MCF 10A (cell line): ENCODE measurements at places on chromosomes 4 and X. TPM values are rescaled to one million over a fixed set of nuclear protein-coding genes. Genes with fewer than 3 reads are reported as not detected.
A peak's percentile ranks its signal among the peaks of the same experiment; 100 is the strongest.

The HS3ST1 gene
- total RNA-seq = 0.21 and 0.25 TPM in 2 replicates

- no peak for DNase-seq
- H3K4me3 ChIP-seq = no peak overlapping the region
- no peaks in the 10 kb centered on the region for H3K36me3 ChIP-seq
- peaks cover 27% of the 10 kb centered on the region for H3K4me1 ChIP-seq
These were observed 31.8 kb upstream of the CWH43 start for GRCh38 chr4:48954314-48954713.

GRCh38 chr4:36320117-36320896 lies 38.9 kb downstream of the DTHD1 start:
- H3K4me3 ChIP-seq = no peak overlapping the region
- H3K36me3 ChIP-seq = peaks cover 5% of the 10 kb centered on the region
- no peak overlapping the region for H3K27ac ChIP-seq
- peaks cover 2% of the 10 kb centered on the region for H3K4me1 ChIP-seq
- no peak for DNase-seq
- no peaks in the 10 kb centered on the region for H3K27me3 ChIP-seq

GRCh38 chr4:110055158-110055768 lies 142.6 kb downstream of the EGF start:
- H3K4me3 ChIP-seq = no peak overlapping the region
- peaks cover 26% of the 10 kb centered on the region for H3K36me3 ChIP-seq
- DNase-seq = no peak
- no peaks in the 10 kb centered on the region for H3K27me3 ChIP-seq
- peaks cover 21% of the 10 kb centered on the region for H3K4me1 ChIP-seq

The SPANXN3 gene
- total RNA-seq = not detected in 2 replicates

The LDOC1 gene
- 21.8 and 26.9 TPM in 2 replicates for total RNA-seq

DNA sequence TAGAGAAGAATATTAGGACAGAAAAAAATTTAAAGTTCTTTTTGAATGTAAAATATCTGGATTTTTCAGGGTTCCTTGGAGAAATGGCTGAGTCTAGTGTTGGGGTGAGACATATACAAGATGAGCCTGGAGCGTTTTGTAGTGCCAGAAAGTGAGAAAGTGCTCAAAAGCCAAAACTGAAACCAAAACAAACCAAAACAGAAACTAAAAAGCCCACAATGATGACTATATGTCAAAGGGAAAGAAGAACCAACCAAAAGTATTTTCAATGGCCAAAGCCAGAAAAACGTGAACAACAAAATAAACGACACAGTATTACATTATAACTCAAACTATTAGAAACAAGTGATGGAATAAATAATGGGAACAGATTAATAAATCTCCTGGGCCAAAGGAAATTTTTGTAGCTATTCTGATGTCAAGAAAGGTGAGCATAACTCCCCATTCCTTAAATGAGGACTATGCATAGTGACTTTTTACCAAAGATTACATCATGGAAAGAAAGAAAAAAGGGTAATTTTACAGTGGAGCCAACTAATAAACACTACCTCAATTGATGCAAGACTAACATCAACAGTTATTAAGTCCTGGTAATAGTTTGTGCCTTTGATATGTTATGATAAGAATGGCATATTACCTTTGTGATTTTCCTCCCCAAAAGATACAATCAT lies 1137.6 kb downstream of the C4orf33 start:
- peak; percentile 28 for DNase-seq
- H3K36me3 ChIP-seq = no peaks in the 10 kb centered on the region
- peak overlapping the region; percentile 55 for H3K27ac ChIP-seq
- H3K4me3 ChIP-seq = no peak overlapping the region

DNA sequence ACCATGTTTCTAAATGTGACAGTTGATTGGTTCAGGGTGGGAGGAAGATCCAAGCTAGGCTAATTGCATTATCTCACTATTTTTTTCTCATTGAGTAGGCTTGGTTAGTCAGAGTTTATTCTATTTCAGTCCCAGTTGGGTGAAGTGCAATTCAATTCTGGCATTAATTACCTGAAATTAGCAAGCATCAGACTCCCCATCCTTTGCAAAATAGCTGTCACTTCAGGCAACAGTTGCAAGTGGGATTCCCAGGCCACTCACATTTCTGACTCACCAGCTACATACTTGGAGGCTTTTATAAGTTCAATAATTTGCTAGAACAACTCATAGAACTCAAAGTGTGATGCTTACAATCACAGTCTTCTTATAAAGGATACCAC lies 155.8 kb upstream of the HAND2 start:
- no peaks in the 10 kb centered on the region for H3K36me3 ChIP-seq
- no peaks in the 10 kb centered on the region for H3K4me1 ChIP-seq
- no peak overlapping the region for H3K27ac ChIP-seq
- no peak for DNase-seq
- peaks cover 90% of the 10 kb centered on the region for H3K27me3 ChIP-seq

- peaks cover 6% of the 10 kb centered on the region for H3K36me3 ChIP-seq
- H3K4me1 ChIP-seq = peaks cover 24% of the 10 kb centered on the region
- H3K27ac ChIP-seq = no peak overlapping the region
- DNase-seq = no peak
These were observed 22.2 kb downstream of the CLCN4 start for GRCh38 chrX:10178866-10179463.

DNA sequence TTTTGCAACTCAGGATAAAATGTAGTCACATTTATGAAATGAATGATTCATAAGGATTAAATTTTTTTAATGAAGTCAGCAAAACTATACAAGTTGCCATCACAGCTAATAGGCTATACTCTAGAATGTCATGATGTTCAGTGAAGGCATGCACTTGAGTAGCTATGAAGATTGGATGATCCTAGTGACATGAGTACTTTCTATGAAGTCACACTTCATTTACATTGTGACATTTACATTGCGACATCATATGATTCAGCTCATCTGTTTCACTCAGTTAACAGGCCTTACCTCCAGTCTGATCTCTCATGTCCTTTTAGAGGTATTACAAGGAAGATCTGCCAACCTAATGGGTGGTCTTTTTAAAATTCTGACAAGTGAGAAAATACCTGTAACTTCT lies 82.7 kb upstream of the FGF13 start:
- no peak overlapping the region for H3K27ac ChIP-seq
- no peaks in the 10 kb centered on the region for H3K36me3 ChIP-seq
- no peak overlapping the region for H3K4me3 ChIP-seq
- peak; percentile 32 for DNase-seq
- H3K27me3 ChIP-seq = no peaks in the 10 kb centered on the region
- no peaks in the 10 kb centered on the region for H3K4me1 ChIP-seq

DNA sequence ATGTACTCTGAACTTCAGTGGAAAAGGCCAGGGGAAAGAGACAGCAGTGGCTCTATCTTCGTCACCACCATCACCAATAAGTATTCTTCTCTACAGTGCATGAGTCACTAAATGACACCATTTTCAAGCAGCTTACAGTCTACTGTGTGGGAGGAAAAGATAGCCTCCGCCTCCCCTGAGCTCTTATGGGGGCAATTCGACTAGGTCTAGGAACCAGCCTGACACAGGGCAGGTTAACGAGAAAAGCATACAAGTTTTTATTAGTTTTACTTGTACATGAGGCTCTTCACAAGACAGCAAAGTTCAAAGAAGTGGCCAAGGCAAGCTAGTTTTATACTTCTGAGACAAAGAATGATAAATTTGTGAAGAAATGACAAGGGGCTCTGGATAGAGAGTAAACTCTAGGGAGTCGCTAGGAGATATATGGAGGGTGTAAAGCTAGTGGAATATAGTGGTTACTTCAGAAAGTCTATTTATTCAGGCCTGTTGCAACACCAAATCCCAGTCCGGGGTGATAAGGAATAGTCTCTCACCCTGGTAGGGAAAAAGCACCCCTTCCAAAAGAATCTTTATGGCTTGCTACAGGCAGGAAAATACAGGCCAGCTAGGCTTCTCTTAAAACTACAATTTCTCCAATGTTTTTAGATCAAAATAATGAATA lies 49.7 kb downstream of the SCD5 start:
- no peak overlapping the region for H3K27ac ChIP-seq
- DNase-seq = no peak
- H3K4me1 ChIP-seq = peaks cover 30% of the 10 kb centered on the region

- H3K4me1 ChIP-seq = peaks cover 21% of the 10 kb centered on the region
- DNase-seq = peak; percentile 6
- H3K27ac ChIP-seq = no peak overlapping the region
- H3K36me3 ChIP-seq = no peaks in the 10 kb centered on the region
- no peaks in the 10 kb centered on the region for H3K27me3 ChIP-seq
- no peak overlapping the region for H3K4me3 ChIP-seq
These were observed 59.8 kb upstream of the GPM6A start for GRCh38 chr4:175871774-175872405.

The NPY1R gene
- total RNA-seq = 0.63 and 2.8 TPM in 2 replicates

DNA sequence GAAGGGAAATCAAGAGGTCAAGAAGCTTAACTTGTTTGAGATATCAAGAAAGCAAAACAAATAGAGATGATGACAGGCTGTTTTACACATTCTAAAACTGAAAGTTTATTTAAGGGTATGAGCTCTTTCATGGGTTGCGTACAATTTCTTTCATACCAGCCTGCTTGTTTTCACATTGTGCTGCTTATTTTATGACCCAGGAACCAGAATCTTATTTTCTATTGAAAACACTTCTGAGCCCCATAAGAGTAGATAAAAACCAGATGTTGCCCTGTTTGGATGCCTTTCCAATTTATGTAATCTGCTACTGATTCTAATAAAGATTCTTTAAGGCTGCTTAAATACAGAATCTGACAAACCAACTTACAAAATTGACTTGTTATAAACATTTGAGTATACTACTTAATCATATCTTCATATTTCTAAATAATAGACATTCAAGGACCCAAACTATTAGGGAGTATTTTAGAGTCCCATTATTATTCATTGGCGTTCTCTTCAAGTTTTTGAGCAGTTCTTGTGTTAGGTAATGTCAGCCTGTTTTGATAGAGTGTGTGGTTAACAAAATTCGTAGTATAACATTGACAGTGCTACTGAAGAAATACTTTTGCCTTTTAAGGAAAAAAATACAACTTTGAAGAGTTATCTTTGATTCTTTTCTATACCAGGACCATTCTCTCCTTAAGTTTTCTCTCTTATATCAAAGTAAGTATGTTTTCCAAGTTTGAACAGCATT lies 74.4 kb downstream of the PDLIM5 start:
- DNase-seq = no peak
- H3K27me3 ChIP-seq = no peaks in the 10 kb centered on the region
- no peak overlapping the region for H3K27ac ChIP-seq
- H3K36me3 ChIP-seq = peaks cover 25% of the 10 kb centered on the region
